ENCODE measurements at places on chromosomes 13 and 19.

- DNase-seq: no peak
These were observed 9.0 kb downstream of the TNFSF14 start for GRCh38 chr19:6660930-6661329.

- no peak for DNase-seq
These were observed 5.4 kb upstream of the LGALS7 start for GRCh38 chr19:38778733-38779132.

DNA sequence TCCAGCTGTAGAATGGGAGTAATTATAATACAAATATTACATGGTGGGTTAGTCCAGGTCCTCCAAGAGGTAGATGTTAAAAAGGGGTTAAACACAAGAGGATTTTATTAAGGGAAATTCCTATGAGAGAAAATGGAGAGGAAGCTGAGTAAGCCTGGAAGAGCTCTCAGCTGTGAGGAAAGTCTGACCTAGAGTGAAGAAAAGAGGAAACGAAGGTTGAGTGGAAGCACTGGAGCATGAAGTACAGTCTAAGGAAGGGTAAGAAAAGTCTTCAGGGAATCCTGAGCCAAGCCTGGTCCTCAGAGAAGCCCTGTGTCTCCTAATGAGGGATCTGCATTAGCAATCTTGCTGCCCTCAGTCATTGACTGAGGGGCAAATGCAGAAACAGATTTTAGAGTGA lies 506.2 kb downstream of the GPC5 start:
- no peak for DNase-seq

- DNase-seq: no peak
These were observed 3.6 kb downstream of the POP4 start for GRCh38 chr19:29609636-29610035.

Data from stimulated activated CD4-positive, alpha-beta T cell treated with anti-CD3 and anti-CD28 coated beads, Interleukin-1b, Interleukin-23, amount 100 ng/mL, for 4 hours (primary cell).